ENCODE measurements at places on chromosomes 7 and 10.

DNA sequence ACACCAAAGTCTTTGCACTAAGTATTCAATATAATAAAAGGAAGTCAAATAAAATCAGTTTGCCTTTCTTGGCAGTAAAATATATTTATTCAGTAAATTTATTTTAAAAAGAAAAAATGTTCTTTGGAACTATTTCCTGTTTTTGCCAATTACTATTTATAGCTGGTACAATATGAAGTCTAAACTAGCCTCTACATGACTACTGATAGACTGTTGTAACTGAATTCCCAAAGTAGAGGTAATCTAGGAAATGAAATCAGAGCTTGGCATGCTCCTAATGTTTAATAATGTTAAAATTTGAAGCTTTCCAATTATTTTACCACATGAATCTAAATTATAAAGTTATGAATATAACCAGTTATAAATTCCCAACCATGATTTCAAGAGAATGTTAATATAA, 385.5 kb downstream of the SEMA3D start:
- DNase-seq, result no peak

- no peak for DNase-seq
Observed at GRCh38 chr7:36896956-36897590, 172.8 kb upstream of the AOAH start.

GRCh38 chr10:115829521-115830205, 443.3 kb downstream of the GFRA1 start:
- no peak for DNase-seq

DNA sequence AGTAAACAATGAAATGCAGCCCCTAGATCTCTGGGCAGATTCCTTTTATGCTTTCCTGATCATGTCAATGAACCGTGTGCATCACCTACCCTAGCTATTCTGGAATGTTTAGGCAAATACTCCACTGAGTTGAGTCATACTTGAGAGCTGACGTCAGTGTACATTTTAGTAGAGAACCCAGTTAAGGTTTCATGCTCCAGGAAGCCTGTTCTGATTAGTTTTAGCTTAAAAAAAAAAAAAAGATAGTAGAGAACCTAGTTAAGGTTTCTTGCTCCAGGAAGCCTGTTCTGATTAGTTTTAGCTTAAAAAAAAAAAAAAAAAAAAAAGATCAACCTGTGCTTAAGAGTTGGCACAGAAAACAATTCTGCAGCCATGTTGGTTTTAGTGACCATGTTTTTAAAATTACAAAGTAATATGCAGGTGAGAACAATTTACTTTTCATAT, 3.7 kb upstream of the MCU start:
- DNase-seq, result peak; percentile 85

GRCh38 chr10:123391275-123392028, 237.2 kb downstream of the BUB3 start:
- no peak for DNase-seq

GRCh38 chr10:104333032-104333727, 5.1 kb downstream of the ITPRIP start:
- DNase-seq, result no peak

DNA sequence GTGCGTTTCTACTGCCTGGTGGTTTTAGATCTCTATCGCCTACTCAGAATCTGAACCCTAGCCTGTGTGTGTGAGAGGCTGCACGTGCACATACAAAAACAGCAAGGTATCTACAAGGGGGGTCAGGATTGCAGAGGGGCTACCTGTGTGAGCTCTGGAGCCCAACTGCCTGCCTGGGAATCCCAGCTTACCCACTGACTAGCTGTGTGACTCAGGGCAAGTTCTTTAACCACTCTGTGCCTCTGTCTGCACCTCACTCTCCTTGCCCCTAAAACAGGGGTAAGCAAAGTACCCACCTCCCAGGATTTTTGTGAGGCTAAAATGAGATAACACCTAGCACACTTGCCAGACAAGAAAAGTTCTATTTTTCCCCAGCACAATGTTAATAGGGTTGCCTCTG, 32.5 kb downstream of the DLG5 start:
- no peak for DNase-seq

DNA sequence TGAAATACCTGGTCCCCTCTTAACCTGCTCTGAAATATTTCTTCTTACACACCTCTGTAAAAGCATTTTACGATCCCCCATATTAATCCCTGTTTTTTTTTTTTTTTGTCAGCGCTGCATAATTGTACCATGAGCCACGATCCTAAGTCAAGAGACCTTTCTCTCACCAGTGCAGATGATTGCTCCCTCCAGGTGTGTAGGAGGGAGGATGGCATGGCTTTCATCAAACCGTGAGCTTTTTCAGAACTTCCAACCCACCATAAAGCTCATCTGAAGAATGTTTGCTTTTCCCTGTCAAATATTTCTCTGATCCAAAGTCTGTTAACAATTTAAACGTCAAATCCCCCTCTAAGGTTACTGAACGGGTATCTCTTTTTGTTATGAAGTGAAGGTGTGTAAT, 28.2 kb upstream of the SEPHS1 start:
- DNase-seq, result no peak

- DNase-seq, result no peak
Observed at GRCh38 chr7:2972835-2973161, 70.9 kb downstream of the CARD11 start.

DNA sequence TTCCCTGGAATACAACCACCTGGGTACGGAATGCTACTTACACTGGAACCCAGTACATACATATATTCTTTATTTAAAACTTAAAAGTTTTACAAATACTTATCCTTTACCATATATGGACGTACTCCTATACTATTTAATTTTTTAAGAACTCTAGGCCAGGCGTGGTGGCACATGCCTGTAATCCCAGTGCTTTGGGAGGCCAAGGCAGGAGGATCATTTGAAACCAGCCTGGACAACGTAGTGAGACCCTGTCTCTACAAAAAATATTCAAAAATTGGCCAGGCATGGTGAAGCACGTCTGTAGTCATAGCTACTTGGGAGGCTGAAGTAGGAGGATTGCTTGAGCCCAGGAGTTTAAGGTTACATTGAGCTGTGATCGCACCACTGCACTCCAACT, 2.0 kb downstream of the RBM28 start:
- DNase-seq, result no peak

DNA sequence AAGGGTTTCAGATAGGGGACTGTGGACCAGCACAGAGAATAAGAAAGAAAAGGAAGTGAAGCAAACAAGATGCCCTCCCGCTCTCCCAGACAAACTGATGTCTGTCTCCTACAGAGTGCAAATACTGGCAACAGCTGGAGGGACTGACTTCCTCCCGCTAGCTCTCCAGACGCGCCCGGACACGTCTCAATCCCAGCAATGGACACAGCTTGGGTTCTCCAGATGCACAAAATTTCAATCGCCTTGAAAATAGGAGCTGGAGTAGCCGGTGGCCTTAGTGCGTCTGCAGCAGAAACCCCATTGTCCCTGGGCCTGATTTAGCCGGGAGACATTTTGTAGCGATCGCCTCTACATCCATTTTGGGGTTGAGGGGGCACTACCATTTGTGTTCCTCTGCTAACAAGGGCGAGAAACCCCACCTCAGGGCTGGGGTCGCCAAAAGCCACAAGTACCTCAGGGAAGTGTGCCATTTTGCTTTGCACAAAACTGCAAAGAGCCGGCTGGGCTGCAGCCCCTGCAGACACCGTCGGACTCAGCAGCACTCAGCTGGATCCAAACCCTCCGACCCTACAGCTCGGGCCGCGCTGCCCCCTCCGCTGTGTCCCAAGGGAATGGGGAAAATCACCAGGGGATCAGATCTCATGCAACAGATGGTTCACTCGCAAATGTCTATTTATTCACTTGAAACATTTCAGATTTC, 5.9 kb downstream of the CPA2 start:
- no peak for DNase-seq

DNA sequence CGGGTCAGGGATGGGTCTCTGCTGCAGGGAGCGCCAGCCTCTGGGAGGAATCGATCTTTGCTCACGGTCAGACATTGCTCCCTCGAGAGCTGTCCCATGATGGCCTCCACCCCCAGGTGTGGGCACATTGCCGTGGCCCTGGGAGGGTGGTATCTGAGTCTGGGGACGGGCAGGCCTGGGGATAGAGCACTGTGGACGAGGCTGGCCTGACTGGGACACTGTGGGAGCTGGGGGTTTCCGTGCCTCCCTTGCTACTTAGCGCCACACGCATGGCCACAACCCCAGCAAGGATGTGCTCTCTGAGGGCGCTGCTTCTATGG, 55.7 kb downstream of the JAKMIP3 start:
- no peak for DNase-seq

DNA sequence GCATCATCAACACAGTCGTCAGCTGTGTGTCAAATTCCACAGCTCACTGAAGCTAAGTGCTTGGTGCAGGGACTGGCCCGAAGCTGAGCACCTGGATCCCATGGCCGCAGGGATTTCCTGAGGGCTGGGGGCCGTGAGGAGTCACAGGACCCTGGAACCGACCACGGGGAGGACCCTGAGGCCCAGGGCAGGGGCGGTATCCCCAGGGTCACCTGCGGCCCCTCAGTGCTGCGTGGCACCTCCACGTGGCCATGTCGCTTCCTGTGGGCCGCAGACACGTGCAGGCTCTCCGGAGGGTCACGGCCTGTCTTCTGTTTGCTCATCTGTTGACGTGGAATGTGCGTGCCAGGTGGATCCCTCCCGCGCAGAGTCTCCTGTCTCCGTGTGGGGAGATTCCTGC, 53.4 kb downstream of the NKX6-2 start:
- no peak for DNase-seq

DNA sequence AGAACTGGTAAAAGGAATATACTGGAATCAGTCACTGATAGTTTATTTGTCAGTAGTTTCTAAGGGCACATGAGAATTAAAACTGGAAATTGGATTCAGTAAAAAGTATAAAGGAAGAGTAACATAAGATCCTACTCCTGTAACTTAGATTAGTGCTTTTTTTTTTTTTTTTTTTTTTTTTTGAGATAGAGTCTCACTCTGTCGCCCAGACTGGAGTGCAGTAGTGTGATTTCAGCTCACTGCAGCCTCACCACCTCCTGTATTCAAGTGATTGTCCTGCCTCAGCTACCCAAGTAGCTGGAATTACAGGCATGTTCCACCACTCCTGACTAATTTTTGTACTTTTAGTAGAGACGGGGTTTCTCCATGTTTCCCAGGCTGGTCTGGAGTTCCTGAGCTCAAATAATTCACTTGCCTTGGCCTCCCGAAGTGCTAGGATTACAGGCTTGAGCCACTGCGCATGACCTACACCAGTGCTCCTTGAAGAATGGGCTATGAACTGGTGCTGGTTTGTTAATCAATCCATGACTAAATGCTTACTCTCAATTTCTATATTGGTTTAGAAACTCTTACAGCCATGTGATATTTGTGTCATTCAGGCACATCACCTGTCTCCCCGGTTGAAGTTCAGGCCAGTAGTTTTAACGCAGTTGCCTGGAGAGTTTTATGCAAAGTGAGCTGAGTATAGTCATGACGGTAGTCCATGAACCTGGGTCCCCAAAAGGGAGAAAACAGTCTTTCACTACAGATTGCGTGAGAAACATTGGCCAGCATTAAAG, 65.0 kb downstream of the ZEB1 start:
- DNase-seq, result no peak

GRCh38 chr7:2025188-2025587, 207.6 kb downstream of the MAD1L1 start:
- no peak for DNase-seq

All from urothelium cell line (cell line).